ENCODE measurements at places on chromosomes 1 and 21.
A peak's percentile ranks its signal among the peaks of the same experiment; 100 is the strongest.

GRCh38 chr1:41810446-41810845 is 108.3 kb downstream of the HIVEP3 start:
- DNase-seq: no peak

- peak; percentile 65 for DNase-seq
Observed at GRCh38 chr1:44798481-44799365, 1.5 kb upstream of the PLK3 start.

- DNase-seq: no peak
Observed at GRCh38 chr1:53583868-53584776, 124.9 kb downstream of the DMRTB1 start.

GRCh38 chr1:205246351-205247119 is 18.8 kb downstream of the TMCC2 start:
- DNase-seq: no peak

GRCh38 chr1:97297611-97298010 is 576.0 kb downstream of the PTBP2 start:
- no peak for DNase-seq

Measured in LNCaP clone FGC (cell line).